ENCODE measurements at places on chromosomes 11 and 22.

- DNase-seq, result no peak
Observed at GRCh38 chr11:12900496-12900895, 108.6 kb upstream of the RASSF10 start.

GRCh38 chr11:10858439-10859325, 829 bp upstream of the ZBED5 start:
- peak; percentile 8 for DNase-seq

DNA sequence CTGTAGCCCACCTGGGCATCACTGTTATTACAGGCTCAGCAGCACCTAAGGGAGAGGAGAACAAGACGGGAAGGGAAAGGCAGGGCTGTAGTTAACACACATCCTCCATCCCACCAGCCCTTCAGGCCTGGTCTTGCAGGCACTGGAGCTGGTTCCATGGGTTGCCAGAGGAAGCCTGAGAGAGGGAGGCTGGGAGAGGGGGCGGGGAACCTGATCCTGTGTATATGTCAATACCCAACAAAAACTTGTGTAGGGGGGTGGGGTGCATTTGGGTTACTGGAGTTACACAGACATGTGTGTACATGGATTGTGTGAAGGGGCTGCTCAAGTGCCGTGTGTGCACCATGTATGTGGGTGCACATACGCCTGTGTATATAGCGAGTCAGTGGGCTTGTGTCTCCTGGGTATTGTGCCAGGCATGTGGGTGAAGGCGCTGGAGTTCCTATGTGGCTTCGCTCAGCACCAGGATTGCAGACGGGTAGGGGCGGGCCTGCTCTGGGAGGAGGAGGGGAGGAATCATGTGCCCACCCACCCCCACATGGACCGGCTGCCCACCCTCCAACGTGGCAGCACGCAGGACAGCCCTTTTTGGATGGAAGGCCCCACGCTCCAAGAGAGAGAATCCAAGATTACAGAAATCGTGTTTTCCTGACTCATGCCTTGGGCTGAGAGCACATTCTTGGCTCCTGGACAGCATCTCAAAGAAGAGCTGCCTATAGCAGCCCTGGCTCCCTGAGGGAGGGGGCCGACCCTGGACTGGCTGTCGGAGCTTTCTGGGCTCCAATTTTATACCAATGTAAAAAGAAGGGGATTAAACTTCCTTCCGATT, 4.2 kb upstream of the SERPINH1 start:
- no peak for DNase-seq

DNA sequence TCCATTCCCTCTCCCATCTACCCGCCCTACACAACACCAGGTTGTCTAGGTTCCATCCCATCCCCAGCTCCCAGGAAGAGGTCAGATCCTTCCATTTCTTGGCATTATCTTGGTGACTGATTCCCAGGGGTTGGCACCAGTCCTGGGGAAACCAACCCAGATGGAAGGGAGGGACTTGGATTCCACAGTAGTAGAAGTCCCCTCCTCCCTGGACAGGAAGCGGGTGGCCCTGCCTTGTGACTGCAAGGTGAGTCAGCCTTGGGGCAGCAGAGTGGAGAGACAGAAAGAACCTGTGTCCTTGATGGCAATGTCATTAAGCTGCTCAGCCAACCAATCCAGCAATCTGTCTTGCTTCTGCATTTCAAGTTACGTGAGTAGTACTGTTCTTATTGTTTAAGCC, 26.5 kb downstream of the SYT13 start:
- no peak for DNase-seq

DNA sequence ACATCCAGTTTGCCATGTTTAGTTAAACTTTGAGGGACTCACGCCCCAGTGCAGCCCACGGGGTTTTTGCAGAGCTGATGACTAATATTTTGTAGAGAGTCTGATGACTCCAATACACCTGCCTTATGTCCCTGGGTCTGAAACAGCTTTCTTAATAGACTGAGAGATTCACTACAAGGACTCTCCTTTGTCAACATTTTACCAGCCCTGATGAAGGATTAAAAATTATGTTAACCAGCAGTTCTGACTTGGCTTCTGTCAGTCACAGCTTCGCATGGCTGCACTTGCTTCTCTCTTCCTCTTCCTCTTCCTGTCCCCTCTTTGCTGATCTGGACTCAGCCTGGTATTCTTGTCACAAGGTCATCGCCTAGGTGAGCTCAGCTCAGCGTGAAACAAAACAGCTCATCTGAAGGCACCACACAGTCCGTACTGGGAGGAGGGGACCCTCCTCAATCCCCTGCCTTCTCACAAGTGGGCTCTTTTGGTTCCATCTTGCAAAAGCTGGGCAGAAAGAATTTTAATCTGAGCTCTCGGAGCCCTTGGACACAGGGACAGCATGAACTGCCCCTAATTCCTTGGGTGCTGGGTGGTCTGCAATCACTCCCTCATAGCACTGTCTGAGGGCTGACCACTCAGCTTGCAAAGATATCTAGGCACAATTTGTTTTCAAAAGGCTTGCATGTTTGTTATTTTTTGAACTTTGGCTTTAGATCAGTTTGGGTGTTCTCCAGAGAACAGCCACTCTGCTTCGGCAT, 38.1 kb upstream of the POU2AF1 start:
- DNase-seq, result no peak

- DNase-seq, result no peak
Observed at GRCh38 chr11:17347676-17348075, 3.9 kb upstream of the NCR3LG1 start.

GRCh38 chr11:66510990-66511339, 530 bp downstream of the BBS1 start:
- no peak for DNase-seq

- DNase-seq, result no peak
Observed at GRCh38 chr11:99184146-99184545, 163.4 kb downstream of the CNTN5 start.

DNA sequence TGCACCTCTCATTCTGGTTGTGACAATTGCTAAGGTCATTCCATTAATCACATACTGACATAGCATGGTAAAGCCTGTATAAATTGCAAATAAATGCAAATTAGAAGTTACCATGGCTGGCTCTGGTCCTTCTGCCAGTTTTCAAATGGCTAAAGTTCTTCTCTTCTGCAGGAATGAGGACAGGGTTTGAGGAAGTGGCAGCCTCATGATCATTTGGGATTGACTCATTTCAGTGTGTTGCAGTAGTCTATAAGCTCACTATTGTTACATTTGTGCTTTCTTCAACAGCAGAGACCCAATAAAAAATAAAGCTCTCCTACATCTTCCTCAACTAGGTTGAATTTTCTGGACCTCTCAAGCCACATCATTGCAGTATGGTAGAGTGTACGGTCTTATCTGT, 60.3 kb downstream of the NECTIN1 start:
- DNase-seq, result no peak

DNA sequence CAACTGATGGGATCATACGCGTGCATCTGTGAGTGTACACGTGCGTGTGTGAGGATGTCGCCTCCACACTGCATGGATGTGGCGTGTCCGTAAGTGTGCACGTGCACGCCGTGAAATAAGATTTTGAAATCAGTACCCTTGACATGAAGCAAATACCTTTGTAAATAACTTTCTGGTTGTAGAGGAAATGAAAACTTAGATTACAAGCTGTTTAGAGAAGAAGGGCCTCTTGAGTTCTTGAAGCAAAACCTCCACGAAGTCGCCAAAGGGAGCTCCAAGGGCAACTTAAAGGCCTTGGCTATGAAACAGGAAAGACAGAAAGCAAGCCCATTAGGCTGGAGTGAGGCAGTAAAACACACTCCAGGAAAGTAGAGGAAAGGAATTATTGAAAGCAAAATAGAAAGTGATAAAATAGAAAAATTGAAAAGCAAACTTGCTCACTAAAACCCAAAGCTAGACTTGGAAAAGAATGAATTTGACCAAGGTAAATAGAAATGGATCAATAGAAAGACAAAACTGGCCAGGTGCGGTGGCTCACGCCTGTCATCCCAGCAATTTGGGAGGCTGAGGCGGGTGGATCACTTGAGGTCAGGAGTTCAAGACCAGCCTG, 29.7 kb upstream of the TOLLIP start:
- DNase-seq, result no peak

DNA sequence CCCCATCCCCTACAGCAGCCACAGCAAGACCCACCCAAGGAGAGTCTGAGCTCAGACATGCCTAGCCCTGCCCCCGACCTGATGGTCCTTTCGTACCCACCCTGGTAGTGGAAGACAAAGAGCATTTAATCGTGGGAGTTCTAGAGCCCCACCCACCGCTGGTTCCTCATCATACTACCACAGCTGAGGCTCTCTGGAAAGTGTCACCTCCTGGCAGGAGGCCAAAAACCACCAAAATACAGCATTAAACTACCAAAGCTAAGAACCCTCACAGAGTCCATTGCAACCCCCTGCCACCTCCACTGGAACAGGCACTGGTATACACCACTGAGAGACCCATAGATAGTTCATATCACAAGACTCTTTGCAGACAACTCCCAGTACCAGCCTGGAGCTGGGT, 311.1 kb downstream of the TENM4 start:
- DNase-seq, result no peak

GRCh38 chr11:109739379-109739778, 317.4 kb downstream of the C11orf87 start:
- no peak for DNase-seq

DNA sequence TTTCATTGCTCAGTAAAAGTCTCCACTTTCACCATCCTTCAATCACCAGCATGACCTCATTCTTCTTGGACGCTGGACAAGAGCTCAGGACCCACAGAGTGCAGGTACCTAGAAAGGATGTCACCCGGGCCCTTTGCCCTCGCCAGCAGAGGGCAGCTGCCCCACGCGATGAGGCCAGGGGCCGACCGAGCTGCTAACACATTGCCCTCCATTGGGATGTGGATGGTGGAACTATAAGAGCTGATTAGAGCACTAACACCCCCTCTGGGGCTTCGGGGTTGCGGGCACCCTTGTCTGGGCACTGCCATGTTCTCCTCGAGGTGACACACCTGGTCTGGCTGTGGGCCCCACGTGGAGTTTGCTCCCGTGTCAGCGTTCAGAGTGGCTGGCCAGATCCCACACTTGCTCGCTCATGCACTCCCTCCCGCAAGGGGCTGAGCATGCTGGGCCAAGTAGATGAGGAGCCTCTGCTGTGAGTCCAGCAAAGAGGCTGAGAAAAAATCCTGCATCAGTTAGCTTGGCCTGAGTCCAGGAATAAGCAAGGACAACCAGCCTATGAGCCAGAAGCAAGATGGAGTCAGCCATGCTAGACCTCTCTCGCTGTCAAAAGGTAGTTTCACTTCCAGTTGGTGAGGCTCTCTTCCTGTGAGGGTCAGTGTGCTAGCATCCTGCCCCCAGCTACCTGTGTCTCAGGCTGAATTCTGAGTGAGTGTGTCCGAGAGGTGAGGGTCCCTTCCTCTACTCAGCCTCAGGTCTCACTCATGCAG, 9.8 kb downstream of the KRTAP5-6 start:
- no peak for DNase-seq

- no peak for DNase-seq
Observed at GRCh38 chr22:41248758-41249157, 8.0 kb upstream of the CHADL start.

DNA sequence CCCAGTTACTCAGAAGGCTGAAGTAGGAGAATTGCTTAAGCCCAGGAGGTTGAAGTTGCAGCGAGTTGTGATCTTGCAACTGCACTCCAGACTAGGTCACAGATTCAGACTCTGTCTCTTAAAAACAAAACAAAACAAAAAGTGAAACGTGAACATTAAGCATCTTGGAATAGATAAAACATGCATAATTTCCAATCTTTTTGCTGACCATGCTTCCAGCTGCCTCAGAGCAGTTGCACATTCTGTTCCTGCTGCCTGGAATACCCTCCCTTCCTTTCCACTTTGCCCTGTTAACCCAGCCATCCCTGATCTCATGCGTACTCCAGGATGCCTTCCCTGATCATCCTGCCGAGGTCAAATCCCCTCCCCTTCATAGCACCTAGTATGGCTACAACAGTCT, 718 bp upstream of the CCDC88B start:
- DNase-seq, result no peak

- DNase-seq, result peak; percentile 80
Observed at GRCh38 chr11:66868726-66869566, 12.1 kb downstream of the LRFN4 start.

DNA sequence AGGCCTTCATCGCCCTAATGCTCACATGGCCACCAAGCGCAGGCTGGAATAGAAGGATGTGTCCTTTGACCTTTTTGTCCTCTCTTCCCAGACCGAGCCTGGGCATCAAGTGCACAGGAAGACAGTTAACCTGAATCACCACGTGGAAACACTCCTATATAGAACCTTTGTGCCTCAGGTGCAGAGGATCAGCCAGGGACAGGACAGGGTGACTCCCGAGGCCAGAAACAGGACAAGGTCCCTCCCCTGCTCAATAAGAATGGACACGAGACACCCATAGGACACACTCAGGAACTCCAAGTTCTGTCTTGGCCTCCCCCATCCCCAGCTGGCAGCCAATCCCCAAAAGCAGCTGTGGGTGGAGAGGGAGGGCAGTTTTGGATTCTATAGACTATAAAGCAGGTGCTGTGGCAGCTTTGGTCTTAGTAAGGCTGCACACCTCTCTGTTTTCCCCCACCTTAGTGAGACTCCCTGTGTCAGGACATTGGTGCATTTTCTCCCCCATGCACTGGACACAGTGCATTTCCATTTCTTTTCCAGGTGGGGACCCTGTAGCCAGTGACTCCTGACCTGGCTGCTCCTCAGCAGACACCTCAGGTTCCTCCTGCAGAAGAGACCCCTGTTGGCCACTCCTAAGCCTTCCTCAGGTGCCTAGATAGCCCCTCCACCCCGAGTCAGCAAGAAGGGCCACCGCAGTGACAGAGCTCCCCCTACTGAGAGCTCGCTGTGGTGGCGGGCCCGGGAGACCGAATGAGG, 43.6 kb upstream of the POU2AF1 start:
- DNase-seq, result peak; percentile 60

GRCh38 chr22:48379371-48379770, 1448.3 kb downstream of the BRD1 start:
- DNase-seq, result no peak

DNA sequence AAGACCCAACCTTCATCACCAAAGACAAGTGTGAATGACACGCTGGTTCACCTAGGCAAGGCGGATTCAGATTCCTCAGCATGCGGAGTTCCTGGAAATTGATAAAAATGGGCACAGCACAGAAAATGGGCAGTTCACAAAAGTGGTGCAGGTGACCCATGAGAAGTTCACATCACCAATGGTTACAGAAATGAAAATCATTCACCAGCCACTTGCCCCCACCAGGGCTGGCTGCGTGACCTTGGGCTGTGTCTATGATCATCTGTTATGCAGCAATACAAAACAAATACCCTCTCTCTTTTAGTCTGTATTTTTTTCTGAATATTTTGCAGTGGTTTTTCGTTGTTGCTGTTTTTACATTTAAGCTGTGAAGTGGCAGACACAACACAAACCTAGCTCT, 415.9 kb downstream of the TBC1D22A start:
- no peak for DNase-seq

- no peak for DNase-seq
Observed at GRCh38 chr11:58575377-58576020, at the start of gene LPXN. Gene LPXN, minus strand, starts transcription at chr11:58575856. Its CDS starts 84 bp downstream, at chr11:58575772.
